ENCODE measurements at places on chromosomes 16 and 17. TPM values are rescaled to one million over a fixed set of nuclear protein-coding genes. Genes with fewer than 3 reads are reported as not detected.

Gene CLDN7
- total RNA-seq: 0.32 TPM

Gene TP53TG3F
- not detected for total RNA-seq

DNA sequence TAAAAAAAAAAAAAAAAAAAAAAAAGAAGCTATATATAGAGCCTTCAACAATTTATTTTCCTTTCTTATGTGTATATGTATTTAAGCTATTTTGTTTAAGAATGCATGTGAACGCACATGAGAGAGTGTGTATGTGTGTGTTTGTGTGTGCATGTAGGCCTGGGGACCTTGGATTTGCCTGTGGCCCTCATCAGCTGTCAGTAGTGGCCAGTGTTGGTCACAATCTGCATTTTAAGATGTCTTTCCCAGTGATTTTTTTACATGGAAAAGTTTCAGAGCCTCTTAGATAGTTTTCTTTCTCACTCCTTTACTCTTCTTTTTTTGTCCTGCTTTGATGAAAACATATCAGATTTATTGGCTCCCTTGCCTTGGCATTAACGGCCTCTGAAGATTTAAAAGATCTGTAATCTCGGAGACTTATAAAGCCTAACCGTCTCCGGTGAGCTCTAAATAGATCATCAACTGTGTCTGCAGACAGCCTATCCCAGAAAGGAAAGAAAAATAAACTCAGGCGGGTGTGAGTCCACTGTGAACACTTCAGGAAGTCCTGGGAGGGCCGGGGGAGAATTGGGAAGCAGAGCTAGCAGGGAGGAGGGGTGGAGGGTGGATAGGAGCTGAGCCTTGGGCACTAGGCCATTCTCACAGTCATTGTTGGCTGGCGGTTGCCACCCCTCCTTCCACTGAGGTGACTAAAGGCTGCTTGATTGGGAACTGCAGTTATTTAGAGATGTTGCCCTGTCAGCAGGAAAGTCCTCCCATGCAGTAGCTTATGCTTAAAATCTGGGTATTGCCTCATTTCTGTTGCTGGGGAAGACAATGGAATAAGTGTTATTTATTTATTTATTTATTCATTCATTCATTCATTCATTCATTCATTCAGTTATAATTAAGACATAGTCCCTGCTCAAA is 86.8 kb downstream of the WWP2 start:
- H3K27ac ChIP-seq: no peak overlapping the region
- H3K4me1 ChIP-seq: no peaks in the 10 kb centered on the region
- no peak for DNase-seq
- no peak overlapping the region for H3K4me3 ChIP-seq
- H3K36me3 ChIP-seq: no peaks in the 10 kb centered on the region

- no peak for DNase-seq
- no peaks in the 10 kb centered on the region for H3K4me1 ChIP-seq
- no peak overlapping the region for H3K4me3 ChIP-seq
- no peak overlapping the region for H3K27ac ChIP-seq
- H3K27me3 ChIP-seq: peaks cover 23% of the 10 kb centered on the region
These were observed 52.5 kb downstream of the TMEM114 start for GRCh38 chr16:8537691-8538342.

DNA sequence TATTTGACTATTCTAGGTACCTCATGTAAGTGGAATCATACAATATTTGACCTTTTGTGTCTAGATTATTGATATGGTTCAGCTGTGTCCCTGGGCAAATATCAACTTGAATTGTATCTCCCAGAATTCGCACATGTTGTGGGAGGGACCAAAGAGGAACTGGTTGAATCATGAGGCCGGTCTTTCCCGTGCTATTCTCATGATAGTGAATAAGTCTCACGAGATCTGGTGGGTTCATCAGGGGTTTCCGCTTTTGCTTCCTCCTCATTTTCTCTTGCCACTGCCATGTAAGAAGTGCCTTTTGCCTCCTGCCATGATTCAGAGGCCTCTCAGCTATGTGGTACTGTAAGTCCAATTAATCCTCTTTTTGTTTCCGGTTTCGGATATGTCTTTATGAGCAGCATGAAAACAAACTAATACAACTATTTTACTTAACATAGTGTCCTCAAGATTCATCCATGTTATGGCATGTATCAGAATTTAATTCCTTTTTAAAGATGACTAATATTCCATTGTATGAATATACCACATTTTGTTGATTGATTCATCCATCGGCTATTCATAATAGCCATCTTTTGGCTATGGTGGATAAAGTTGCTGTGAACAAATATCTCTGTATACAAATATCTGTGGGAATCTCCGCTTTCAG is 129.1 kb downstream of the FTO start:
- H3K27me3 ChIP-seq: no peaks in the 10 kb centered on the region
- H3K27ac ChIP-seq: no peak overlapping the region
- no peak overlapping the region for H3K4me3 ChIP-seq
- no peaks in the 10 kb centered on the region for H3K36me3 ChIP-seq
- H3K4me1 ChIP-seq: no peaks in the 10 kb centered on the region
- DNase-seq: no peak

DNA sequence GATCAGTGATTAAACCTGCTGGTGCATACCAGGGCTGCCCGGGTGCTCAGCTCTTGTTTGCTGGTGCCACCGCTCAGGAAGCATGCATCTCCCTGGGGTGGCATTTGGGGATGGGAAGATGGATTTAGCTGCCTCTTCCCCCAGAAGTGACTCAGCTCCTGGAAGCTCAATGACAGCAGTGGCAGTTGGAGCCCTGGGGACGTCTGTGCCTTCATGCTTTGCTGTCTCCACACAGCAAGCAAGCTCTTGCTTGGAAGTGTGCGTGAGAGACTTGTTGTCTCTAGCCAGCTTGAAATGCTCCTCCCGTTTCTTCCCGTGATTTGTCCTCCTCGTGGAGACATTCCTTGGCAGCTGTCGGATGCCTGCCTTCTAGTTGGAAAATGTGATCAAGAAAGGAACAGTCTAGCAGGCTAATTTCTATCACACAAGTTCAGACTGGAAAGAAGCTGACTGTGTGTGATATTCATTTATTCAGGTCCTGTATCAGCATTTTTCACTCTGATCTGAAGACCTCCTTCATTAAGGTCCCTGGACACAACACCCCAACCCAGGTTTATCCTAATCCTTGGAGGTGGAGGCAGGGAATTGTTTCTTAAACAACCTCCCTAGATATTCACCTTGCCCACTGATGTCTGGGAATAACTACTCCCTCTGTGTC is 73.0 kb downstream of the BMERB1 start:
- H3K27me3 ChIP-seq: no peaks in the 10 kb centered on the region
- H3K4me1 ChIP-seq: peaks cover 9% of the 10 kb centered on the region
- no peaks in the 10 kb centered on the region for H3K36me3 ChIP-seq
- H3K4me3 ChIP-seq: no peak overlapping the region
- H3K27ac ChIP-seq: no peak overlapping the region

DNA sequence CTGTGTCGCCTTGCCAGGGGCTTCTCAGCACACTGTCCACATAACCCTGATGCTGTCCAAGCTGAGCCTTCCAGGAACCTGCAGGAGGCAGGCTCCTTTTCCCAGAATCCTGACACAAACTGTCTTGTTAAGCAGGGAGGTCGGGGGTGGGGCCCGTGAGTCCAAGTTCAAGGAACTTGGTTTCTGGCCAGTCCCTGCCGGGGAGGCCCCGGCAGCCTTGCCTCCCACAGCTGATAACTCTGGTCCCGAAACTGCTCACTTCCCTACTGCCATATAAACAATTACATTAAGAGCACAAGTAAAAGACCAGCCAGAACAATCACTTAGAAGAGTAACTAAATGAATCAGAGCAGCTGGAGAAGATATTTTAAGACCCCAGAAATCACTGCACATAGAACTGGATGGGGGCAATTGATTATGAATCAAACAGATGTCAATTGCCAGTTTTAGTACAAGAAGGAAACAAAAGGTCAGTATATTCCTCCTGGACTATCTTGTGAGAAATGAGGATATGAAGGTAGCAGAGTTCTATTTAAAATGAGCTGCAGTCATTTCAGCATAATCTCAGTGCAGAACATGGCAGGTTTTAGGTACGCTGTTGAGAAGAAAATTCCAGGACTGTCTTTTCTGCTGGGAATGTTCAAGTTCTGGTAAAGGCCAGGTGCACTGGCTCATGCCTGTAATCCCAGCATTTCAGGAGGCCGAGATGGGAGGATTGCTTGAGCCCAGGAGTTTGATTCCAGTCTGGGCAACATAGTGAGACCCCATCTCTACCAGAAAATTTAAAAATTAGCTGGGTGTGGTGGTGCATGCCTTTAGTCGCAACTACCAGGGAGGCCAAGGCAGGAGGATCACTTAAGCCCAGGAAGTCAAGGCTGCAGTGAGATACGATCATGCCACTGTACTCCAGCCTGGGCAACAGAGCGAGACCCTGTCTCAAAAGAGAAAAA is 169.8 kb downstream of the PITPNC1 start:
- no peak overlapping the region for H3K27ac ChIP-seq
- DNase-seq: no peak

GRCh38 chr16:16014329-16015224 is 65.2 kb downstream of the ABCC1 start:
- H3K36me3 ChIP-seq: no peaks in the 10 kb centered on the region
- no peak overlapping the region for H3K27ac ChIP-seq
- no peaks in the 10 kb centered on the region for H3K27me3 ChIP-seq

DNA sequence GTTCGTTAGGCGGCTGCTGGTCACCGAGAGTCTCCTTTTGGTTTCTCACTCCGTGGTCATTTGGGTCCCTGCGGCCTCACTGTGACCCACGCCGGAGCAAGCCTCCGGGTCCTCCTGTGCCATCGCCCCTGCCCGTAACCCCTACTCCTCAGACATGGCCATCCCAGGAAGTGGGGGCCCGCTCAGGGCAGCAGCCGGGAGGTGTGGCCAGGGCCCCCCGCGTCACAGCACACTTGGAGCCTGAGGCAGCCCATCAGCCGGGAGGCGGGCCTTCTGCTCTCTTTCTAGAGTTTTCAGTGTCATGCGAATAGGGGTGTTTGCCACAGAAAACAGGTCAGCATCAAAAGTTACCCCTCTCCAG is 7.9 kb upstream of the WFIKKN1 start:
- no peaks in the 10 kb centered on the region for H3K36me3 ChIP-seq
- no peaks in the 10 kb centered on the region for H3K4me1 ChIP-seq
- no peak overlapping the region for H3K27ac ChIP-seq
- DNase-seq: no peak
- H3K27me3 ChIP-seq: no peaks in the 10 kb centered on the region

GRCh38 chr16:85227084-85227945 is 115.0 kb upstream of the CIBAR2 start:
- H3K27ac ChIP-seq: no peak overlapping the region
- peaks cover 27% of the 10 kb centered on the region for H3K4me1 ChIP-seq
- no peak overlapping the region for H3K4me3 ChIP-seq
- no peaks in the 10 kb centered on the region for H3K27me3 ChIP-seq

Measured in neural progenitor cell (in vitro differentiated cells).